ENCODE measurements at places on chromosomes 11 and 22.

- H3K36me3 ChIP-seq: no peaks in the 10 kb centered on the region
- no peaks in the 10 kb centered on the region for H3K27me3 ChIP-seq
- DNase-seq: no peak
- no peak overlapping the region for H3K4me3 ChIP-seq
- no peak overlapping the region for H3K27ac ChIP-seq
- H3K4me1 ChIP-seq: no peaks in the 10 kb centered on the region
Observed at GRCh38 chr11:19651653-19652052, 61.0 kb upstream of the NAV2 start.

DNA sequence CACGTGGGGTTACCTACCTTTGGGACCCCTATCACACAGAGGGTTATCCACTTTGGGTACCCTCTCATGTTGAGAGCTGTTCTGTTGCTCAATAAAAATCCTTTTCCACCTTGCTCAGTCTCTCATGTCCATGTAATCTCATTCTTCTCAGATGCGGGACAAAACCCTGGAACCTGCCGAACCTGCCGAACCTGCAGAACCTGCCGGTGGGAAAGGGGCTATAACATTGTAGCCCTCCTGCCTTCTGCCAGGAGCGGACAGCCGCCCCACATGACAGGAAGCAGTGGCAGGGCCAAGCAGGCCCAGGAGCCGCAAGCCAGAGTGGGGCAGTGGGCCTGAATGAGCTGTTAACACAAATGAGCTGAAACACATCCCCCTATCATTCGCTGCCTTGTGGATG lies 18.1 kb downstream of the NPAT start:
- peaks cover 22% of the 10 kb centered on the region for H3K4me1 ChIP-seq
- H3K27ac ChIP-seq: no peak overlapping the region
- peaks cover 86% of the 10 kb centered on the region for H3K36me3 ChIP-seq
- no peaks in the 10 kb centered on the region for H3K27me3 ChIP-seq
- H3K4me3 ChIP-seq: no peak overlapping the region

DNA sequence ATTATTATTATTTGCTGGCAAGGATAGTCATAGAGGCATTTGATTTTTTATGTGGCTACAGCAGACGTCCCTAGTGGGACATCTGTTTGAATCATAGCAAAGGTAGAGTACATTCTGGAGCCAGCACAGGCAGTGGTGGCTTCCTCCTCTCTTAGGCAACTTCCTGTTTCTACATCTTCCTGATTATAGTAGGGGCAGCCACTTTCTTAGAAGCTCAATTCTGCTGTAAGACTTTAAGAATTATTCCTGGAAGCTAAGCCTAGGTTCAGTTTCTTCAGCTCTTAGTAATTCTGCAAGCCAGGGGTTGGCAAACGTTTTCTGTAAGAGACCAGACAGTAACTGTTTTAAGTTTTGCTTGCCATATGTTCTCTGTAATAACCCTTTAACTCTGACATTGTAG lies 129.3 kb upstream of the TENM4 start:
- no peak overlapping the region for H3K4me3 ChIP-seq
- no peak for DNase-seq
- H3K36me3 ChIP-seq: no peaks in the 10 kb centered on the region
- no peaks in the 10 kb centered on the region for H3K27me3 ChIP-seq

GRCh38 chr22:42500836-42501179 lies 18.8 kb downstream of the RRP7A start:
- H3K4me1 ChIP-seq: peaks cover 24% of the 10 kb centered on the region
- no peaks in the 10 kb centered on the region for H3K27me3 ChIP-seq
- no peak overlapping the region for H3K27ac ChIP-seq
- H3K4me3 ChIP-seq: no peak overlapping the region
- H3K36me3 ChIP-seq: no peaks in the 10 kb centered on the region

DNA sequence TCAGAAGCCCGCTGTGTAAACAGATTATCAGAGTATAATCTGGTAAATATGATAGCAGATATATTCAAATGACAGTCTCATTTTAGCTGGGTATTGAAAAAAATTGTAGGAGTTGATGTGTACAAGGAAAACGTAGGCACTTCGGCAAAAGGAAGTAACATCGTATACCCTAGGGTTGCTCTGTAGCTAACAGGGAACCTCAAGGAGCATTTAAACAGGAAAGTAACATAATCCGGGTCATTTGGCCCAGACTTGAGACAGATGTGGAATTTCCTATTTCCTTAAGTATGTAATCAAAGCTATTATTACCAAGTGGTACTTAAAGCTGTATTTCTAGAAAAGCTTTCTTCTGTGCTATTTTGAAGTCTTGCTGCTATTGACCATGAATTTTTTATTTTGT lies 215.6 kb downstream of the DDX10 start:
- no peak overlapping the region for H3K4me3 ChIP-seq
- DNase-seq: no peak

All from activated CD4-positive, alpha-beta T cell treated with anti-CD3 and anti-CD28 coated beads, Interleukin-2, amount 10 ng/mL, durations not matched to agents 7 days and 5 days (primary cell).